ENCODE measurements at places on chromosomes 2 and 18. TPM values are rescaled to one million over a fixed set of nuclear protein-coding genes. Genes with fewer than 3 reads are reported as not detected.

The IGFBP2 gene
- total RNA-seq, result 98.0 TPM

DNA sequence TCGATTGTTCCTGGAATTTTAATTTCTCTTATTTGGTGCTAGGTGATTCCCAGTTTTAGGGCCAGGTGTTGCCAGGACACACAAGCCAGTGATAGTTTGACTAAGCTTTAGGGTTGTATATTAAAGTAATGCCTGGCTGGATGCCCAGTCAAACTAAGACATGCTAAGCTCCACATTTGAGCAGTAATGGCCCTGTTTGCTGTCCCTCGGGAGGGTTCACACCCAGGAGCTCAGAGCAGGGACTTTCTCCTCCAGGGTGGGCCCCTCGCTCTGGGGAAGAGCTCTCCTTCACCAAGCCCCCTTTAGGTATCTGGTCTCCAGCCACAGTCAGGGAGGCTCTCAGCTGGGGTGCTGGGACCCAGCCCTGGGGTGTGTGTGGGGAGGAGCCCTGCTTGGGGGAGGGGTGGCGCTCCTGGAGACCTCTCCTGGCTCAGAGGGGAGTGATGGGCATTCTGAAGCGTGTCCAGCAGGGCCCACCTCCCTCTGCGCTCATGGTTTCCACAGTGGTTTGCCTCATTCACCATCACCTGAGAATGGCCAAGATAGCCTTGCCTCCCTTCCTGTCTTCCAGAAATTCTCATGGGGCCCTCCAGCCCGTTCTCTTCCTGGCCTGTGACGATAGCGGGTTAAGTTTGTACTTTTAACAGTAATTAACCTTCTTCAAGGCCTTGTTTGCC is 31.7 kb downstream of the INPP4A start:
- no peak for DNase-seq

- DNase-seq, result no peak
These were observed 19.4 kb downstream of the SFTPB start for GRCh38 chr2:85648619-85649018.

DNA sequence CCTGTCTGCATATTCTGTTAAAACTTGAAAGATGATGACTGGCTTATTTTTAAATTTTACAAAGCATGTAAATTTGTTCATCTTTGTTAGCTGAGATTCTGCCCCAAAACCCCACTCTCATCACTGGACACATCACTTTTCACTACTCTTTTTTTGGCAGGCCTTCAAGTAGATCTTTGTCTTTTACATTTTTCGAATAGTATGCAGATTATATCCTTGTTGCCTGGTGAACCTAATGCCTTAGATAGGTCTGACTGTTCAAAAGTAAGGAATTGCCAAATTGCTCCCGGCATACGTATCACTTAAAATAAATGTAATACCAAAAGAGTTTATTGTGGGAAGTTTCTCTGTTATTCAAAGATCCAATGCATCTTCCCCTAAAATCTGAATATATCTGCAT is 303.3 kb downstream of the XIRP2 start:
- DNase-seq, result no peak

DNA sequence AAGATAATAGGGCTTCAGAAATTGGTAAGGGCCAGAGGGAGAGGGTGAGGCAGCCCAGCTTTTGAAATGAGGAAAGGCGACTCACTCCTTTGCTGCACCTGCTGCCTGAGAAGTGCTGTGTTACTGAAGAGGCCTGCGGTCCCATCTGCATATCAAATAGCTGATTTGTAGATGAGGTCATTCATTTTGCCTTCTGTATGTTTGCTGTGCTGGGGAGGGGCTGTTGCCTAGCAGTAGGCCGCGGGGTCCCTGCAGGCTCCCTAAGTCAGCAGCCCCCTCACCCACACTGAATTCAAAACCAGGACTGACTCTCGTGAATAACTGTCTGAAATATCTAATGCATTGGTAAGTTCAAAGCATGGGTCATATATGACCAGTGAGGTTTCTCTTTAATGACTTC is 377.2 kb downstream of the SOX11 start:
- no peak for DNase-seq

The ZAP70 gene
- total RNA-seq, result 1.2 TPM

DNA sequence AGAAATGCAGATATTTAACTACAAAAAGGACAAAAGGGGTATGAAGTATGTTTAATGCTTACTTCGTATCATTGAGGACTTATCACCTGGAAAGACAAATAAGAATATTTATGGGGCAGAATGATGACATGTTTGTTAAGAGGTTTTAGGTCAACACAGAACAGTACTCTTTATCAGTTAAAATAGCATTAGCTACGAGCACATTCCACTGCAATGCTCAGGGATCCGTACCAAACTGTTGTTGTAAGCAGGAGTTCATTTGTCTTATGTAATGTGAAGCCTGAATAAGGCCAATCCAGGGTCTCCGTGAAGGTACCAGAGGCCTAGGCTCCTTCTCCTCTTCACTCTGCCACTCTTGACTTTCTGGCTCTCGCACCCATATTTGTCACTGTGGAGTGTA is 465.7 kb upstream of the NRP2 start:
- DNase-seq, result no peak

The ANKRD30B gene
- total RNA-seq, result not detected

- no peak for DNase-seq
These were observed 106.1 kb downstream of the DSEL start for GRCh38 chr18:67410075-67411070.

DNA sequence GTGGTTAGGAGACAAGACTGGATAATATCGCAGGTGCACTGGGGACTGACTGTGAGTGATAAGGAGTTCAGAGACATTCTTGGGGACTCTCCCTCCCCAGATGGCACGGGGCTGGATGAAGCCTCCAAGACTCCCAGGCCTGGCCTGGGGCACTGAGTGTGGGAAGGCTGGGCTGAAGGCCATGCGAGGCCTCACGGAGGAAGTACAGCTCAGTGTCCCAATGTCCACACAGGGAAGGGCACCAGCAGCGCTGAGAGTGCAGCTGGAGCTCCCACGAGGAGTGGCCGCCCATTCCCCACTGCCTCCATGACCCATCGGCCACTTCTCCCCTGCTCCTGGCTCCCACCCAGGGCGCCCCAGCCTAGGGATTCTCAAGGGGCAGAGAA is 6.5 kb downstream of the MFSD2B start:
- no peak for DNase-seq

DNA sequence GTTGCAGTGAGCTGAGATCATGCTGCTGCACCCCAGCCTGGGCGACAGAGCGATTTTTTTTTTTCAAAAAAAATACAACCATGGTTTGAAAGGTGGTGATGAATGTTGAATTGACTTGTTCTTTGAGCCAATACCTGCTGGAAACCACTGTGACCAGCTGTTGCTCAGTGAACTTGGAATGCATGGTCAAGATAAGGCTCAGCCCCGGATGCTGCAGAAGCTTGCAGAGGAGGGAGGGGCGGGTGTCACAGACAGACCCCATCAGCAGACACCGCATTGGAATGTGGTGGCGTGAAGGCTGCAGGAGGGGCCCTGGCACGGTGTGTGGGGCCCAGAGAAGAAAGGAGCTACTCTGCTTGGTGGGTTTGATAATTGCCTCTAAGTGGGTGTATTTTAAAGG is 91.6 kb downstream of the ITGB1BP1 start:
- no peak for DNase-seq

The CD8B2 gene
- 0.03 TPM for total RNA-seq

DNA sequence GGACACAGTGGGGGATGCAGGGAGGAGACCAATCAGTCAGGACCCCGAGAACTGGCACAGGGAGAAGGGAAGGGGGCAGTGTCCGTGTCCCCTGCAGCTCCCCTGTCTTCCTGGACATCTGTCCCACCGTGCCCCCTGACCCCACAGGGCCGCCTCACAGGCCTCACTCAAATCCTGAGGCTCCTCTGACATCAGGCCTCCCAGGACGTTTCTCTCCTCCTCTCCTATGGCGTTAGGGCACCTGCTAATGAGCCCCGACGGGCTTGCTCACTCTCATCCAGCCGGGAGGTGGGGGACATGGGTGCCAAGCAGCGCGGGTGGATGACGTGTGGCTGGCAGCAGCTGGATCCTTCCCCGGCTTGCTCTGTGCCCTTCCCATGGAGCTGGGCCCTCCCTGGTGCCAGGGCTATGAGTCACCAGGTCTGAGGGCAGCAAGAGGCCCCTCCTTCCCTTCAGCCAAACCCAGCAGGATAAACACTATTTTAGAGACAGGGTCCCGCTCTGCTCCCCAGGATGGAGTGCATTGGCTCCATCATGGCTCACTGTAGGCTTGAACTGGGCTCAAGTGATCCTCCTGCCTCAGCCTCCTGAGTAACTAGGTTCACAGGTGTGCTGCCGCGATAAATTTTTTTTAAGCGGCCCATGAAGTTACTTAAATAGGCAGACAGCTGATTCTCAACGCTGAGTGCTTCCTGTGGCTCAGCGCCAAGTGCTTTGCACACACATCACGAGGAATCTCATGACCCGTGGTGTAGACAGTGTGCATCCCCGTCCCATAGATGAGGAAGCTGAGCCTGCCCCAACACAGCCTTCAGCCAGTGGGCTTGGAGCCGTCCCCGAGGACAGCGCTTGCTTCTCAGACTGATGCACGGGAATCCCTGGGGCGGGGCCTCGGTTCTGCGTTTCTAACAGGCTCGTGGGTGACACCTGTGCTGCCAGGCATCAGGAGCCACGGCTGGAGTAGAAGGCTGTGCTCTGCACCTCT is 64.5 kb upstream of the HDAC4 start:
- DNase-seq, result peak; percentile 63

The ACVR2A gene
- total RNA-seq, result 5.8 TPM

DNA sequence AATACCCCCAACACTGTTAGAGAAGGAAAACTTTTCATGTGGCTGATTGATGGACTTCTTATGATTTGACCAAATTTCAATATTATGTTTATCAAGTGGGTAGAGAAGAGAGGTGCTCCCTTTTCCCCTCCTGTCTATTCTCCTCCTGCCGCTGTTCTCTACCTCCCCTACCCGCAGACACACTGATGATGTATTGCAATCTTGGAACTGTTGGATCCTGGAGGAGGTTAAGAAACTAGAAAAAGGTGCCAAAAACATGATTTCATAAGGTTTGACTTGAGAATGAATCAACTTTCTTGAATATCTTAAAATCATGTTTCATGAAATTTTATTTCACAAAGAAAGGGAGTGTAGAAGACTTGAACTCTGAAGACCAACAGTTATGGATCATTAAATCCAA is 125.8 kb downstream of the MEIS1 start:
- DNase-seq, result no peak

The SPTBN1 gene
- total RNA-seq, result 87.3 TPM

DNA sequence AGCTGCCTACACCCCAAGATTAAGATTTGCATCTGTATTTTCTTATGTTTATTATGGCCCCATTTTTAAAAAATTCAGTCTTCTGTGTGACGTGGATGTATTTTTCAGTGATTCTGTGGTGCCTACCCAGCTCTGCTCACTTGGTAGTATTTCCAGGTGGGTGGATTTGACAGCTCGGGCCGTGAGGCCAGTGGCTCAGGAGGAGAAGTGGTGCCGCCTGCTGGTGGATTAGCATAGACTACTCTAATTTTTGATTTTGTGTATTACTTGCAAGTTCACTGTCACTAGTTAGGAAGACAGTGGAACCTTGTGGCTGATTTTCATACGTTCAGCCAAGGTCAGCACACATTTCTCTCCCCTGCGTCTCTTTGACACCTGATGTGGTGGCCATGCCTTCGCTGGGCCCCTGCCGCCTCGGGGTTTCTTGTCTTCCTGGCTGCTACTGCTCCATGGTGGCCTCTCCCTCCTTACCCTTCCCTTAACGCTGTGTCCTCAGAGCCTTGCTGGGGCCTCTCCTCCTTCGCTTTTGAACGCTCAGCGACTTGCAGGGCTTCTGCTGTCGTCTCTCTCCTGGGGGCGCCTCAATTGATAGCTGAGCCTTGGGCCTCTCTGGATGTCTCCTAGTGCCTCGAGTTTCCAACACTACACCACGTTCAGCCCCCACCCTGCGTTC is 89.4 kb downstream of the DGKD start:
- DNase-seq, result peak; percentile 66

The LTBP1 gene
- 0.83 TPM for total RNA-seq

The HRH4 gene
- not detected for total RNA-seq

DNA sequence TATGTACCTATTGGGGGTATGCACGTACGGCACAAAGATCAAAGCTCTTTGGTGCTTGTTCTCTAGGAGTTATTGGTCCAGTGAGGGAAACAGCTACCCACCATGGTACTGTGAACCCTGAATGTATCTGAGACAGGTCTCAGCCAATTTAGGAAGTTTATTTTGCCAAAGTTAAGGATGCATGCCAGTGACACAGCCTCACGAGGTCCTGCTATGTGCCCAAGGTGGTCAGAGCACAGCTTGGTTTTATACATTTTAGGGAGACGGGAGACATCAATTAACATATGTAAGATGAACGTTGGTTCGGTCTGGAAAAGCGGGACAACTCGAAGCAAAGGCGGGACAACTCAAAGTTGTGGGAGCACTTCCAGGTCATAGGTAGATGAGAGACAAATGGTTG is 75.8 kb downstream of the SOWAHC start:
- DNase-seq, result no peak

The MC2R gene
- not detected for total RNA-seq

DNA sequence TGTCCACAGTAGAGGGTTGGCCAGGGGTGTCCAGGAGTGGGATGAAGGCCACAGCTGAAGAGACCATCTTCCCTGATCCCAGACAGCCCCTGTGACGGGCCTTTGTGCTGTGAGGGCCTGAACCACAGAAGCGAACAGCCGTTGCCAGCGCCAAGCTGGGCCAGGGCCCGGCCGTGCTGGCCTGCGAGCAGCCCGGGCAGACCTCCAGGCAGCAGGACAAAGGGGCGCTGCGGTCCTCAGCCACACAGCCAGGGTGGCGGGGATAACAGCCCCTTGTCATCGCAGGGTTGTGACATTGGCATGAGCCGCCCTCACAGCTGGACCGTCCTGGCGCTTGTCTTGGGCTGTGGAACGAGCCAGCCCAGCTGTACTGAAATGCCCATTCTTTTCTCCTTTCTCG is 161.1 kb downstream of the FAM210A start:
- DNase-seq, result no peak

DNA sequence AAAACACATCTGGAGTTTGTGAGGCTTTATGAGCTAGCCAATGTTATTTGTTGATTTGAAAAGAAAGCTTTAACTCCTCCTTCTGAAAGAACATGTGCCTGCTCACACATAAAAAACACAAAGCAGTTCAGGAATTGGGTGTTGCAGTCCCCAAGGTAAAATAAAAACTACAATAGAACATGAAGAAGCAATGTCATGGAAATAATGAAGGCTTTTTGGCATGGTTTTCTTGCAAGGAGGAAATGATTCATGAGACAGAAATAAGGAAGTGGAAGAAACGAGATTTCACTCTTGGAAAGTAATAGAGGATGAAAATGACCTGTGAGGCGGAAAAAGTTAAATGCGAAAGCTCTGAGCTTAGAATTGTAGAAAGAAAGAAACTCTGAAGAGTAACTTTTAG is 81.1 kb downstream of the TRIB2 start:
- no peak for DNase-seq

GRCh38 chr2:80462654-80463053 is 158.1 kb upstream of the LRRTM1 start:
- no peak for DNase-seq

The PSMA8 gene
- total RNA-seq, result not detected

- no peak for DNase-seq
These were observed 221.1 kb downstream of the RDH14 start for GRCh38 chr2:18339326-18339725.

- no peak for DNase-seq
These were observed 103.1 kb downstream of the ZNF532 start for GRCh38 chr18:58967751-58968254.

- DNase-seq, result no peak
These were observed 393.1 kb upstream of the PIK3C3 start for GRCh38 chr18:41561961-41562360.

All from pancreas (tissue), 10 donors.